Ovary (tissue), 10 donors: ENCODE measurements at places on chromosomes 3 and 15. TPM values are rescaled to one million over a fixed set of nuclear protein-coding genes. Genes with fewer than 3 reads are reported as not detected.

DNA sequence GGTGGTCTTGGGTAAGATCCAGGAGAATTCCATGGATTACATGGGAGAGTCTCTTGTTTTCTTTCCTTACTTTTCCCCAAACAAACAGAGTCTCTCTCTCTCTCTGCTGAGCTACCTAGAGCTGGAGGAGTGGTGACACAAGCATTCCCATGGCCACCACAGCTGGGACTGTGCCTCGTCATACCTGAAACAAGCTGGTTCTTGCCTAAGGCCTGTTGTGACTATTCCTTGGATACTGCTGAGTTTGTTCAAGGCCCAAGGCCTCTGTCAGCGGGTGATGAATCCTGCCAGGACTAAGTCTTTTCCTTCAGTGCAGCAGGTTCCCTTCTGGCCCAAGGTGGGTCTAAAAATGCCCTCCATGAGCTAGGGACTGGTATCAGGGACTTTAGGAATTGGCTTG, 378.1 kb upstream of the ZNF385D start:
- no peak for DNase-seq

TRPM1 gene
- polyA plus RNA-seq = 0.12 TPM

GRCh38 chr15:94421706-94422105, 190.3 kb downstream of the MCTP2 start:
- no peak for DNase-seq

GRCh38 chr15:81942157-81942556, 103.7 kb downstream of the MEX3B start:
- DNase-seq = no peak

CX3CR1 gene
- polyA plus RNA-seq = 8.4 TPM

DNA sequence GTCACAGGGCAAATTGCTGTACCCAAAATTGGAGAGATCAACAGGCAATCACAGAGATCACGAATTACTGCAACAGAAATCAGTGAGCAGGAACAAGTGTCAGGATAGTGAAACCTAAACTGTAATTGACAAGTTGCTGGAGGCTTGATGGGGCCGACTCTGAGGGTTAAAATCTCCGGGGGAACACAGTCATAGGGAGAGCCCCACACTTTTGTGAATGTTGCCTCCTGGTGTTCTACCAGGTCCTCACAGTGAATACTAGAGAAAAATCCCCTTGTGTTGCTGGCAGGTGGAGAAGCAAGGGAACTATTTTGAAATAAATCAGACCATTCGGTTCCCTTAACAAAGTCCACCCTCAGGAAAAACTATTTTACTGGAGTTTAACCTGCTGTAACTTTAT, 697.5 kb upstream of the CBLB start:
- DNase-seq = no peak

- DNase-seq = no peak
Measured at GRCh38 chr3:66583424-66584040, 82.7 kb upstream of the LRIG1 start.

DAZL gene
- polyA plus RNA-seq = 0.16 TPM

DNA sequence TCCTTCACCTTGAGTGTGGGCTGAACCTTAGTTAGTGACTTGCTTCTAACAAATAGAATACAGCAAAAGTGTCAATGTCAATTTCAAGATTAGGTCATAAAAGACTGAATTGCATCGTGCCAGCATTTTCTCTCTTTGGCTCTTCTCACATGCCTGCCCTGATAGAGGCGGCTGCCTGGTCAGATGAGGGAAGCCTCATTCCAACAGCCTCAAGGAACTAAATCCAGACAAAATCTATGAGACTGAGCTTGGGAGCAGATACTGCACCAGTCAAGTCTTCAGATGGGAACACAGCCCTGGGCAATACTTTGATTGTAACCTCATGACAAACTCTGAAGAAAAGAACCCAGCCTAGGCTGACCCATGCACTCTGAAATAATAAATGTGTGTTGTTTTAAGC, 63.5 kb upstream of the MFGE8 start:
- DNase-seq = no peak

DNA sequence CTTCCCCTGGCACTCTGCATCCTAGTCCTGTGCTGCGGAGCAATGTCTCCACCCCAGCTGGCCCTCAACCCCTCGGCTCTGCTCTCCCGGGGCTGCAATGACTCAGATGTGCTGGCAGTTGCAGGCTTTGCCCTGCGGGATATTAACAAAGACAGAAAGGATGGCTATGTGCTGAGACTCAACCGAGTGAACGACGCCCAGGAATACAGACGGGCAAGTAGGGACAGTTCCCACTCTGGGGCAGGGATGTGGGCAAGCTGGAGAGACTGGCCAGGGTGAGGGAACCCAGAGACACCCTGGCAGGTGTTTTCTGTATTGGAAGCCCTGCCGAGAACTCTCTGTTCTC, 247 bp downstream of the FETUB start:
- no peak for DNase-seq

- no peak for DNase-seq
Measured at GRCh38 chr3:192433704-192434103, 293.6 kb downstream of the FGF12 start.

- no peak for DNase-seq
Measured at GRCh38 chr3:8286086-8286485, 215.5 kb upstream of the LMCD1 start.

LINGO1 gene
- polyA plus RNA-seq = 2.4 TPM

GRCh38 chr3:181947606-181948005, 235.9 kb downstream of the SOX2 start:
- DNase-seq = no peak

- DNase-seq = no peak
Measured at GRCh38 chr15:22944651-22945050, 35.5 kb downstream of the CYFIP1 start.

ACP3 gene
- polyA plus RNA-seq = 1.1 TPM

PLA2G4D gene
- polyA plus RNA-seq = not detected

DNA sequence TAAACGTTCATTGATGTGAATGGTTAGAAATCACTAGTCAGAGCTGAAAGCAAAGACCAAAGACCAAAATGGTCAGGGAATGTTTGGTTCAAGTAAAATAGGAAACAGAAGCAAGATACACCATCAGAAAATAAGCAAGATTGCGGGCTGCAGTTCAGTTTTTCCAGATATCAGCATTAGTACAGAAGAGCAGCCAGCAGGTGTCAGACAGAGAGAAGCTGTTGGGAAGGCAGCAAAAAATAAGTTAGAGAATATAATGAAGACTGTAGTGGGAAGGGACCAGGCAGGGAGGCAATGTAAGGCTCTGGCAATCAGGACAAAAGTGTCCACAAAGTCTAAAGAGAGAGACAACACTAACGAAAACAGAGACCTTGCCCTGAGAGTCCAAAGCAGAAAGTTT, 639.4 kb upstream of the NAALADL2 start:
- no peak for DNase-seq

ANKRD34C gene
- not detected for polyA plus RNA-seq

DNA sequence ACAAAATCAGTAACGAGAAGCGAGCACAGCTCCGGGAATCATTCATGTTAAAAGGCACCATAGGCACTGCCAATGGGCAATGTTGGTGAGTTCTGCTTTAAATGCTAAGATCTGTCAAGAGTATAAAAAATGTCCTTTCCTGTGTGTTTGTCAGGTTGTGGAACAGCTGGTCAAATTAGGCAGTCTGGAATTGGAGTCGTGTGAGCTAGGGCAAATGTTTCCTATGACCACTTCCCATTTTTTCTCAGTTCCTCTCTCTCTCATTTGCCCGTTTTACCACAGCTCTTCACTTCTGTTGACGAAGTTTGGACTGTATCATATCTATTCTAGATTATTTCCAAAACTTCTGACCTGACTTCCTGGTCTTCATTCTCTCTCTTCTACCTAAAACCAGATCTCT, 60.8 kb upstream of the GOLIM4 start:
- no peak for DNase-seq

GRCh38 chr3:111859061-111859973, at the start of gene PHLDB2:
Gene PHLDB2, plus strand, starts transcription at chr3:111859265. Its CDS starts 24,813 bp downstream, at chr3:111884078.
- peak; percentile 84 for DNase-seq

TIPARP gene
- 21.4 TPM for polyA plus RNA-seq

A4GNT gene
- not detected for polyA plus RNA-seq

DNA sequence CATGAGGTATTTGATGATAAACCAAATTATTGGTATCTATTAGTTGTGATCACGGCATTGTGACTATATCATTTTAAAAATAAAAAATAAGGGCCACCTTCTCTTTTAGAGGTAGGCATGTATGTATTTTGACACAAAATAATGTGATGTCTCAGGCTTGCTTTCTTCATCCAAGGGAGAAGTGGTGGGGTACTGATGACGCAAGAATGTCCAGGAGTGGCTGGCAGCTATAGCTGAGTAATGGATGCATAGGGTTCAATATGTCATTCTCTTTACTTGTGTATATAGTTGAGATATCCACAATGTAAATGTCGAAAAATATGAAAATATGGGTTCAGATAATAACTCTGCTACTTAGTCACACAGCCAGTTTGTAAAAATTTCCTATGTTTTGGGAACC, 46.8 kb upstream of the NSMCE3 start:
- no peak for DNase-seq

GRCh38 chr15:37098468-37099318, 1.7 kb downstream of the MEIS2 start:
- peak; percentile 55 for DNase-seq

DNA sequence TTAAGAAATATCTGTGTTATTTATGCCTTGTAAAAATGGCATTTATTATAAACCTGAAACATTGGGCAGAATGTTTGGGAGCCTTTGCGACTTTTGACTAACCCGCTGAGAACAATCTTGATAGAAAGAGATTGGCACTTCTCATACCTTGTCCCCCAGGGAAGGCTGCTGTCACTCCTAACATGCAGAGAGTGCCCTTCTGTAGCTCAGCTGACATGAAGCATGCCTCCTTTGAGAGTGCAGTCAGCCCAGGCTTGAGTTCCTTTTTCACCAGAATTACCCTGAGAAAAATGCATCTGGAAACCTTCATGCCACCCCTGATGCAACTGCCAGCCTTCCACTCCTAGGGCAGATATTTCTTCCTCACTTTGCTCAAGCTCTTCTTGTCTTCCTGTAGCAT, 569.2 kb upstream of the ARPP21 start:
- DNase-seq = no peak

DNA sequence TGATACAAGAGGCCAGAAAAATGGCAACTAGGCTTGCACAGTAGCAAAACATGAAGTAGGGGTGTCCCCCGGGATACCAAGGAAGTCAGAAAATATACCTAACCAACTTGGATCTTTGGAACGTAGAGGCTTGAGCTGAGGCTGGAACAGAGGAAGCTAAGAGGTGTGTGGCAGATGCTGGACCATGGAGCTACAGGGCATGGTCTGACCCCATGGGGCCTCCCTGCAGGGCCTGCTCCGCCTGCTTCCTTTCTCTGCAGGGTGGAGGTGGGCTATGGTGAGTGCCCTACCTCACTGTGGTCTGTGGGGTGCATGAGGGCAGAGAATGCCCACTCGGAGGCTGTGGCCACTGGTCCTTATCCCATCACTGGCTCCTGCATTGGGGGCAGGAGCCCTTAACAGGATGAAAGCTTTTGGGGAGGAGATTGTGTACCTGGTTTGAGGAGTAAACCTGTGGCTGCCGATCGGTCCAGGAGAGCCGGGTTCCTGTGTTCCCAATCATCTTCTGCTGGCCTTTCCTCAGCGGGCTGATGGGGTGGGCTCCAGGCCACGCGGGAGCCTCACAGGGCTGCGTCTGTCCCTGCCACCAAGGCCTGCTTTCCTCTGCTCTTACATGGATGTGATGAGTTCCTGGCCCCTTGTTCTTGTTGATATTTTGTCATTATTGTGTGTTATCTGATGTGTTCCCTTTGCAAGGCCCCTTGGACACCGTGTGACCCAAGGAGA, 96.8 kb downstream of the OCA2 start:
- no peak for DNase-seq

DNA sequence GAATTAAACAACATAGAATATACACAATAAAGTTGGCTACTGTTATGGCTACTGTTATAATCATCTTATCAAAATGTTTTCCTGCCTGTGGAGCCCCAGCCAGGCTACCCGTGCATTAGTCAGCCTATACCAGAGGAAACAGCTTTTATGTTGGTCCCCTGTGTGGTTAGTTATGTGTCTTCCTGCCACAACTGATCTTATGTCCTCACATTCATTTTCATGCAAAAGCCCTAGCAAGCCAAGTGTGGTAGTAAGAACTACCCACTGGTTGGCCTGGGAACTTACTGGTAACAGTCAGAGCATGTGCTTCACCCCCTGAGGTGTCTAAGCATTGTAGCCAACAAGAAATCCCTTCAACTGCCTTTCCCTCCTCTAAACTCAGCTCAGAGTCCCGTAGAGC, 21.8 kb downstream of the MGLL start:
- no peak for DNase-seq

COL6A5 gene
- polyA plus RNA-seq = 0.04 TPM

- no peak for DNase-seq
Measured at GRCh38 chr15:80484333-80484864, 80.2 kb downstream of the ARNT2 start.

THRB gene
- 0.91 TPM for polyA plus RNA-seq

- no peak for DNase-seq
Measured at GRCh38 chr3:38371541-38372213, 25.1 kb downstream of the XYLB start.

- no peak for DNase-seq
Measured at GRCh38 chr3:168271932-168272331, 176.2 kb upstream of the GOLIM4 start.

WDR73 gene
- polyA plus RNA-seq = 19.9 TPM

GRCh38 chr3:177777699-177778098, 580.4 kb upstream of the TBL1XR1 start:
- DNase-seq = peak; percentile 31

C3orf20 gene
- polyA plus RNA-seq = 0.08 TPM

DNA sequence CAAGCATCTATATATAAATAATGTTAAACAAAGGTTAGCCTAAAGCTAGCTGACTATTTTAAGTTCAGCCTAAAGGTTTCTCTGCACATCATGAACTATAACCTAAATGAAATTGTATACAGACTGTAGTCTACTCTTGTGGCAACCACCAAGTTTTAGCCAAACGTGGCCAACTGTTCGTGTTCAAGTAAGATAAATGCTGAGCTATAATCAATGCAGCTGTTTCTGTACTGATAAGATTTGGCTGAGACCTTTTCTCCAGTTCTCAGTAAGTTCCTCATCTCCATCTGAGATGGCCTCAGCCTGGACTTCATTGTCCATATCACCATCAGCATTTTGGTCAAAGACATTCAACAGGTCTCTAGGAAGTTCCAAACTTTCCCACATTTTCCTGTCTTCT, 43.7 kb upstream of the IGSF10 start:
- no peak for DNase-seq

ZNF620 gene
- polyA plus RNA-seq = 3.1 TPM

NR2E3 gene
- 0.04 TPM for polyA plus RNA-seq

BFSP2 gene
- not detected for polyA plus RNA-seq

CCK gene
- polyA plus RNA-seq = not detected

SEMA3B gene
- polyA plus RNA-seq = 5.0 TPM

DNA sequence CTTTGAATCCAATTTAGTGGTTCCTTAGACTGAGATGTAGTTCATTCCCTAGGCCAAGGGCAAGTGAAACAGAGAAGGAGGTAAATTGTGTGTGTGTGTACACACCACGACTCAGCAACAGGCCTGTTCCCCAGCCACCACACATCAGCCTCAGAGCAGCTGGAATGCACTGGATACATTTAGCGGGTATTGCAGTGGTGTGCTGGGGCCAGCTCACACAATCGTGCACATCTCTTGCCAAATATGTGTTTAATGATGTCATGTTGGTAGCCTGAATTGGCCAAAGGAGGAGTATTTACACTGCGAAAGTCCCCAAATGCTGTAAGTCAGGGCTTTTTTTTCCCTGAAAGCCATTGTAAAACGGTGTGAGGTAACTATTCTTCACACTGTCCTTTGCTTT, 82.3 kb downstream of the RBPMS2 start:
- no peak for DNase-seq
